Naive thymus-derived CD4-positive, alpha-beta T cell (primary cell): ENCODE measurements at places on chromosomes 2 and 18. TPM values are rescaled to one million over a fixed set of nuclear protein-coding genes. Genes with fewer than 3 reads are reported as not detected.

GRCh38 chr2:96191937-96192670, 16.5 kb downstream of the STARD7 start:
- no peak overlapping the region for H3K27ac ChIP-seq
- peaks cover 37% of the 10 kb centered on the region for H3K36me3 ChIP-seq
- H3K27me3 ChIP-seq = no peaks in the 10 kb centered on the region
- DNase-seq = no peak
- no peaks in the 10 kb centered on the region for H3K4me1 ChIP-seq

DNA sequence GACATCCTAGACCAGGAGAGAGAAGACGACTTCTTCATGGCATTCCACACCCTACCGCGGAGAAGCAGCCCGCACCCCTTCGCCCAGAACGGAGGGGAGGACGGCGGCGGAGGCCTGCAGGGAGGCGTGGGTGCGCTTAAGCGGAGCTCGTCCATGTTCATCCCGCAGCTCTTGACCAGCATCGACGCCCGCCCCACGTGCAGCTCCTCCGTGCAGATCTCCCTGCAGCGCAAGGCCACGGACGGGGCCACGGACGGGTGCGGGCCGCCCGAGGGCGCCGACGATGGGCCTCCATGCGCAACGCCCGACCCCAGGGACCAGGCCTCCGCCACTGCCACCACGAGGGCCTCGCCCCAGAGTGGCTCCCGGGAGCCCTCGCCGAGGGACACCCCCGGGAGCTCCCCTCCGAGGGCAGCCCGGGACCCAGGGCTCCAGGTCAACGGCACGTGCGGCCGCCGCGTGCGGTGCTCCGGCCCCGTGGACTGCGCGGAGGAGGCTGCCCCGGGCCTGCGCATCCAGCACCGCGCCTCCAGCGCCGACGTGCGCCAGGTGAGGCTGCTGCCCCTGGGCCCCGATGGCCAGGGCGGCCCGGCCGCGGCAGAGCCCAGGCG, 211.8 kb downstream of the NEDD4L start:
- no peak overlapping the region for H3K4me3 ChIP-seq
- no peaks in the 10 kb centered on the region for H3K4me1 ChIP-seq
- no peaks in the 10 kb centered on the region for H3K36me3 ChIP-seq
- no peak for DNase-seq
- H3K27ac ChIP-seq = no peak overlapping the region
- H3K27me3 ChIP-seq = no peaks in the 10 kb centered on the region

DNA sequence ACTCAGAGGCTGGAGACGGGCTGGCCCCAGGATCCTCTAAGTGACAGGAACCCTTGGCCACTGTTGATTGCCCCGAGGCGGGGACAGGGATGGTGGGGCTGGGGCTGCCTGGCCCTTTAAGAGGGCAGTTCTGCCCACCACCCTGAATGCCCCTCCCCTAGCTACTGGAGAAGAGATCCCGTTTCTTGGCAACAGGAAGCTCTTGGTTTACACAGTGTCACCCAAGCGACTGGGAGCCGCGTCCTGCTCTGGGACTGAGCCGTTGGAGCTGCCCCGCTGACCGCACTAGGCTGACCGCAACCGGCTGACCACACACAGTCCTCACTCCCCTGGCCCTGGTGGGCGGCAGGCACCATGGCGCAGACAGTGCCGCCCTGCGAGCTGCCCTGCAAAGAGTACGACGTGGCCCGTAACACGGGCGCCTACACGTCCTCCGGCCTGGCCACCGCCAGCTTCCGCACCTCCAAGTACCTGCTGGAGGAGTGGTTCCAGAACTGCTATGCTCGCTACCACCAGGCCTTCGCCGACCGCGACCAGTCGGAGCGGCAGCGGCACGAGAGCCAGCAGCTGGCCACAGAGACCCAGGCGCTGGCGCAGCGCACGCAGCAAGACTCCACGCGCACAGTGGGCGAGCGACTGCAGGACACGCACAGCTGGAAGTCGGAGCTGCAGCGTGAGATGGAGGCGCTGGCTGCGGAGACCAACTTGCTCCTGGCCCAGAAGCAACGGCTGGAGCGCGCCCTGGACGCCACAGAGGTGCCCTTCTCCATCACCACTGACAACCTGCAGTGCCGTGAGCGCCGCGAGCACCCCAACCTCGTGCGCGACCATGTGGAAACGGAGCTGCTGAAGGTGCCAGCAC, at the start of gene TEKT4:
Gene TEKT4, plus strand, starts transcription at position 205 of the 862 bp plus-strand sequence. Its CDS starts 150 bp downstream, at position 355.
- H3K27ac ChIP-seq = no peak within 1 kb of the TSS
- DNase-seq = no peak
- no peaks in the 10 kb centered on the region for H3K36me3 ChIP-seq
- no peaks in the 10 kb centered on the region for H3K4me1 ChIP-seq
- no peak within 1 kb of the TSS for H3K4me3 ChIP-seq

DNA sequence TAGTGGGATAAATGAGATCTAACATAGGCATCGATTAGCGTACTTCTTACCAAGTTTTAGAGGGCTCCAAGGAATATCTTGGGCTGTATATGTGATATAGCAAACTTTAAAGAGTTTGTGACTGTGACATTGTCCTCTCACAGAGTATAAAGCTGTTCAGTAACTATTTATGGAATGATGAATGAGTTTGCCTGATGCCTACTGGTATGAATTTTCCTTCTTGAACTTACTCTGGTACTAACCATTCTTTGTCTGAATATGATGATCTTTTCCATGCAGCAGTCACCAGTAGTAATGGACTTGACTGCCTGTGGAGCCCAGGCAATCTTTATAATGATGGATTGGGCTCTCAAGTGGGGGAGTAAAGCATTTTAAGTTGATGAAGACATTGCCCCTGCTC, 120.5 kb downstream of the PARD3B start:
- no peak overlapping the region for H3K4me3 ChIP-seq
- no peaks in the 10 kb centered on the region for H3K27me3 ChIP-seq
- no peaks in the 10 kb centered on the region for H3K36me3 ChIP-seq
- no peaks in the 10 kb centered on the region for H3K4me1 ChIP-seq
- DNase-seq = no peak

Gene CSRNP3
- total RNA-seq = not detected
